ENCODE measurements at places on chromosomes 2 and 18. TPM values are rescaled to one million over a fixed set of nuclear protein-coding genes. Genes with fewer than 3 reads are reported as not detected.

- H3K36me3 ChIP-seq, result no peaks in the 10 kb centered on the region
- H3K27me3 ChIP-seq, result no peaks in the 10 kb centered on the region
- DNase-seq, result no peak
Observed at GRCh38 chr18:711310-711656, 1.1 kb downstream of the ENOSF1 start.

DNA sequence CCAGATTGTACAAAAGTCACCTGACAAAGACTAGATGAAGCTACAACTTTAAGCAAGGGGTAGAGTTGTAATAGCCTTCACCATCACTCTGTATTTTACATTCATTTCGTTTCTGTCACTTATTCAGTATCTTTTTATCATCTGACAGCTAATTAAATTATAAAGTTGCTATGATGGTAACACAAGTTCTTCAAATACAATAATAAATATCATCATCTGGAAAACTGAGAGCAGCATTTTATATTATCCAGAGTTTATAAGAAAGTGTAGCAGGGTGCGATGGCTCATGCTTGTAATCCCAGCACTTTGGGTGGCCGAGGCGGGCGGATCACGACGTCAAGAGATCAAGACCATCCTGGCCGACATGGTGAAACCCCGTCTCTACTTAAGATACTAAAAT lies 21.1 kb downstream of the DYNC2LI1 start:
- no peaks in the 10 kb centered on the region for H3K4me1 ChIP-seq
- DNase-seq, result no peak
- no peak overlapping the region for H3K27ac ChIP-seq
- no peaks in the 10 kb centered on the region for H3K27me3 ChIP-seq

- H3K27me3 ChIP-seq, result no peaks in the 10 kb centered on the region
- no peaks in the 10 kb centered on the region for H3K4me1 ChIP-seq
- no peak overlapping the region for H3K27ac ChIP-seq
Observed at GRCh38 chr2:164221473-164221872, 399.8 kb downstream of the GRB14 start.

GRCh38 chr2:151289972-151290866 lies 751 bp upstream of the NMI start:
- H3K4me3 ChIP-seq, result peak overlapping the region; percentile 82
- DNase-seq, result peak; percentile 25
- H3K27ac ChIP-seq, result peak overlapping the region; percentile 99
- no peaks in the 10 kb centered on the region for H3K4me1 ChIP-seq

ILKAP gene
- total RNA-seq, result 51.0 TPM

- H3K27me3 ChIP-seq, result no peaks in the 10 kb centered on the region
- peaks cover 16% of the 10 kb centered on the region for H3K4me1 ChIP-seq
- peak overlapping the region; percentile 72 for H3K27ac ChIP-seq
- no peak overlapping the region for H3K4me3 ChIP-seq
- DNase-seq, result no peak
- H3K36me3 ChIP-seq, result no peaks in the 10 kb centered on the region
Observed at GRCh38 chr18:10011061-10011460, 97.2 kb downstream of the VAPA start.

- H3K36me3 ChIP-seq, result no peaks in the 10 kb centered on the region
- no peak overlapping the region for H3K27ac ChIP-seq
- no peaks in the 10 kb centered on the region for H3K4me1 ChIP-seq
- no peak overlapping the region for H3K4me3 ChIP-seq
- DNase-seq, result no peak
- no peaks in the 10 kb centered on the region for H3K27me3 ChIP-seq
Observed at GRCh38 chr2:46008091-46008870, 288.9 kb upstream of the EPAS1 start.

MAL gene
- total RNA-seq, result 60.0 TPM

CCDC102B gene
- total RNA-seq, result 27.5 TPM

DNA sequence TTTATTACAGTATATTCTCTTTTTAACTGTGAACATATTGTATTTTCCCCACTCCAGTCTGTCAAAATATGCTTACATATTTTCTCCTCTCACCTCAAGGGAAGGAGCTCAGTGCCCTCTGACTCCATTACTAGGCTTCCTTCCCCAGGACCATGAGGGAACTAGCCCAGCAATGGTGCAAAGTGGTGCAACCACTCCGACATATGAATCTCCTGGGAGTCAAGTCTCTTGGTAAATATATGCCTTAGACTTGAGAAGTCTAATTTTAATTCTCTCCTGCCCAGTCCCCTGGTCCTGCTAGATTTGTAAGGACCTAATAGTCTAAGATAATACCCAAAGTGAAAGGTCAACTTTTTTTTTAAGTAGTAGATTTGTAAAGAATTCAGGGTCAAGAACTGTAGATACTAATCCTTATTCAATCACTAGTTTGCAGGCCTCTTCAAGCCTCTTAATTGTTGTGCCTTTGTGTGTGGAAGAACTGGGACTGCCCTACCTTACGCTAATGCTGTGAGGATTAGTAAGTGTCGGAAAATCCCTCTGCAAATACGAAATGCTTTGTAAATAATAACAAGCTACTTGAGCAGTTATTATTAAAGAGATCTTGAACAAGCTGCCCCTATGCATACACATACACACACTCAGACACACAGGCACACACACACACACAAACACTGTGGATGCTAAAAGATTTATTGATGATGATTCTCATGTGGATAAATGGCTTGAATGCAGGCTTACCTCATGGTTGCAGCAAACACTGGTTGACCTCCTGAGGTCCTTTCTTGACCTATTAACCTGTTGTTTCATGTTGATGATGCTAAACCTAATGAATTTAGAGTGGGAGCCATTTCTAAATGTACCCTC lies 251.2 kb upstream of the PARD3B start:
- H3K4me3 ChIP-seq, result no peak overlapping the region
- H3K27me3 ChIP-seq, result no peaks in the 10 kb centered on the region
- no peak for DNase-seq
- no peak overlapping the region for H3K27ac ChIP-seq
- no peaks in the 10 kb centered on the region for H3K36me3 ChIP-seq

CCDC74A gene
- 29.5 TPM for total RNA-seq

GRCh38 chr2:174595116-174595809 lies 2.3 kb downstream of the WIPF1 start:
- H3K4me3 ChIP-seq, result no peak overlapping the region
- no peaks in the 10 kb centered on the region for H3K27me3 ChIP-seq
- no peak for DNase-seq
- no peak overlapping the region for H3K27ac ChIP-seq
- no peaks in the 10 kb centered on the region for H3K4me1 ChIP-seq
- H3K36me3 ChIP-seq, result no peaks in the 10 kb centered on the region

DNA sequence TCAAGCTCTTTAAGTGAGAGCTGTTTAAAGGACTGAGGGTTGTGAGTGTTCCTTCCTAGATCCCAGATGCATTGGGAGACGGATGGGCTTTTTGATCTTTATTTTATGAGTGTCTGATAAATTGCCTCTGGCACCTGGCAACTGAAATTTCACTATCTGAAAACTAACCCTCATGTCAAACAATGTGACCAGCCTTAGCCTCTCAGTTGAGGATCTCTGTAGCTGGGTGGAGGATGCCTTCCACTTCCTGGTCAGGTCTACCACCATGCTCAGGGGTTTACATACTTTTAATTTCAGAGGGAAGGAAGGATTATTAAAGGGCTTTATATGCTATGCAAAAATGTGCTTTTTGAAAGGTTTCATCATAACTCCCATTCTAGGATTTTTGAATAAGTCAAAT lies 70.5 kb upstream of the NT5C1B start:
- H3K36me3 ChIP-seq, result no peaks in the 10 kb centered on the region
- H3K4me1 ChIP-seq, result no peaks in the 10 kb centered on the region
- no peak for DNase-seq
- H3K27me3 ChIP-seq, result no peaks in the 10 kb centered on the region
- no peak overlapping the region for H3K4me3 ChIP-seq

- no peaks in the 10 kb centered on the region for H3K4me1 ChIP-seq
- no peak overlapping the region for H3K27ac ChIP-seq
- no peaks in the 10 kb centered on the region for H3K27me3 ChIP-seq
- no peak for DNase-seq
- no peaks in the 10 kb centered on the region for H3K36me3 ChIP-seq
- H3K4me3 ChIP-seq, result no peak overlapping the region
Observed at GRCh38 chr18:9714266-9715087, 6.4 kb downstream of the RAB31 start.

GRCh38 chr2:41899189-41899588 lies 148.6 kb upstream of the PKDCC start:
- H3K4me3 ChIP-seq, result no peak overlapping the region
- H3K36me3 ChIP-seq, result no peaks in the 10 kb centered on the region
- H3K4me1 ChIP-seq, result peaks cover 8% of the 10 kb centered on the region
- DNase-seq, result no peak
- H3K27me3 ChIP-seq, result no peaks in the 10 kb centered on the region

DNA sequence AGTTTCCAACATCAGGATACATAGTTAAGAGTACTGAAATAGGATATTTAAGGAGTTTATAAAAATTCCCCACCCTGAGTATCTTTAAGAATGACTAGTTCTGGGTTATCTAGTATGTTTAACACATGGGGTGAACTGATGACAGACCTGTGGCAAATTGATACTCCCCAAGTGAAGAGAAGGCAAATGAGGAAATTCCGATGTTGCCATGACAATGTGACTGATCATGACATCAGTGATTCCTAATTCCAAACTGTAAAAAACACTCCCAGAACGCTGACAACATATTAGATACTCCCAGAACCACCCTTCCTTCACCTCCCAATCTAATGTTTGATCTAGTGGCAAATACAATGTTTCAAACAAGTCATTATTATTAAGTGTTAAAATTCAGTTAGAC lies 77.6 kb downstream of the RBMS1 start:
- H3K27me3 ChIP-seq, result no peaks in the 10 kb centered on the region
- H3K4me3 ChIP-seq, result no peak overlapping the region
- no peaks in the 10 kb centered on the region for H3K36me3 ChIP-seq
- H3K4me1 ChIP-seq, result peaks cover 12% of the 10 kb centered on the region
- DNase-seq, result no peak

DNA sequence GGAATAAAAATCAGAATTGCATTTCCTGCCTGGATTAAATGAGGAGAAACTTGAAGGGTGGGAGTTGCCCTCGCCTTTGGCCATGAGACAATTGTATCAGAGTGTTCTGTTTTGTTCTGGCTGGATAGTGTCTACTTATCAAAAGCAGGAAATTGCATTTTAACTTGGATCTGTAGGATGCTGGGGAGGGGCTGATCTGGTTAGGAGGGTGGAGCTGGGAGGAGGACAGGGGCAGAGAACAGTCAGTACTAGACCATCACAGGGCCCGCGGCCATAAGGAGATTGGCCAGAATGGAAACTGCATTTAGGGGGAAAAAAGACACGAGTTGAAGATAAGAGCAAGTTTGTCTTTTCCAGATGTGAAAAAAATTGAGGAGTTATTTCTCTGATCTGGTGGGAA lies 199.1 kb upstream of the POU3F3 start:
- no peaks in the 10 kb centered on the region for H3K4me1 ChIP-seq
- H3K27ac ChIP-seq, result no peak overlapping the region
- no peaks in the 10 kb centered on the region for H3K36me3 ChIP-seq
- no peak for DNase-seq

DNA sequence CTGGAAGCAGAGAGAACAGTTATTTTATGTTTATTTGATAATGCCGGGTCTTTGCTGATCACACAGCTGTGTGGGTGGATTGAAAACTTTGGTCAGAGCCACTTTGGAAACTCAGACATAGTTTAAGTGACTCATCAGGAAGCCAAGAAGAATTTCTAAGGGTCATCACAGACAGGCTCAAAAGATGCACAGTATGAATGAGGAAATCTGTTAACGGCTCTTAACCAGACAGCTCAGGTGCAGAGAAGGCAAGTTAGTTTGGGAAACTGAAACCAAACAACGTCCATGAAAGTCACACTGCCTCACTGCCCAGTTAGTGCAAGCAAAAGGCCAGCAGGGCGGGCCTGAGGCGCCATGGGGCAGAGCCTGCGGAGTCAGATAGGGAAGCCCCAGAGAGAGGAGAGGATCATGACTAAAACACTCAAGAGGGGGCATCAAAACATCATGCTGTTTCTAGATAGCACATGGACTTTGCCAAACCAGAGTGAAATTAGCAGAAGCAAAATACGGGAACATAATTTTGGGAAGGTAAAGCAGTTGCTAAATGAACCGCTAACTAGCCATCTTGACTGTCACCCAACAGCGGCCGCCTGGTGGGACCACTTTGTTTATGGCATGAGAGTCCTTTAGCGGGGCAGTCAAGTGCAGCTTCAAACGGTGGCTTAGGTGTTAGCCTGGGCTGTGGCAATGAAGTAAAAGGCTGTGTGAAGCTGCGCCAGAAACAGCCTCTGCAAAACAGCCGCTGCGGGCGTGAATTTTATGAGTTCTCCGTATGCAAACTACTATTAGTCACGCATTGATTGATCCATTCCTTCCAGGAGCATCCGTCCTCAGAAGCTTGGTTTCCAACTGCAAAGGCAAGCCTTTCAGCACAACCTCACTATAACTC lies 101.2 kb downstream of the KCTD18 start:
- H3K4me1 ChIP-seq, result peaks cover 39% of the 10 kb centered on the region
- H3K36me3 ChIP-seq, result no peaks in the 10 kb centered on the region
- H3K4me3 ChIP-seq, result no peak overlapping the region
- H3K27me3 ChIP-seq, result no peaks in the 10 kb centered on the region
- no peak overlapping the region for H3K27ac ChIP-seq

AMER3 gene
- not detected for total RNA-seq

PKDCC gene
- 328 TPM for total RNA-seq

MYCN gene
- total RNA-seq, result 9.9 TPM

DNA sequence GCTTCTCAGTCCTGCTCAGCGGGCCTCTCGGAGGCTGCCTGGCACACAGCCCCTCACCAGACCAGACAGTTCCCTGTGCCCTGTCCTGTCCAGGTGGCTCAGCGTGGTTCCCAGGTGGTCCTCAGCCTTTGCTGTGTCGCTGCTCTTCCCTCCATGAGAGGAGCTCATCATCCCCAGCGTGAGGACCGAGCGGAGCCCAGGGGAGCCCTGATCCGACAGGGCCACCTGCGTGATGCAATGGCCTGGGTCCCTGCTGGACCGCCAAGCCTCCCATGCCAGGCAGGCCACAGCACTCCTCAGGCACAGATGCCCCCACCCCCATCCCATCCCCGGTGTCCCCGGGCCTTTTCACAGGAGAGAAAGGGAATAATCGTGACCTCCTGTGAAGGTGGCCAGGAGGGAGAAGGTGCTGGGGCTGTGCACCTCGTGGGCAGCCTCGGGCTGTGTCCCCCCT lies 4.3 kb downstream of the GPC1 start:
- H3K27me3 ChIP-seq, result no peaks in the 10 kb centered on the region
- H3K4me1 ChIP-seq, result peaks cover 82% of the 10 kb centered on the region
- H3K4me3 ChIP-seq, result no peak overlapping the region

GRCh38 chr2:101545950-101546349 lies 71.0 kb upstream of the RFX8 start:
- no peak overlapping the region for H3K27ac ChIP-seq
- H3K4me1 ChIP-seq, result no peaks in the 10 kb centered on the region
- H3K4me3 ChIP-seq, result no peak overlapping the region
- no peak for DNase-seq
- no peaks in the 10 kb centered on the region for H3K27me3 ChIP-seq
